ENCODE measurements at places on chromosomes 3 and 15.

DNA sequence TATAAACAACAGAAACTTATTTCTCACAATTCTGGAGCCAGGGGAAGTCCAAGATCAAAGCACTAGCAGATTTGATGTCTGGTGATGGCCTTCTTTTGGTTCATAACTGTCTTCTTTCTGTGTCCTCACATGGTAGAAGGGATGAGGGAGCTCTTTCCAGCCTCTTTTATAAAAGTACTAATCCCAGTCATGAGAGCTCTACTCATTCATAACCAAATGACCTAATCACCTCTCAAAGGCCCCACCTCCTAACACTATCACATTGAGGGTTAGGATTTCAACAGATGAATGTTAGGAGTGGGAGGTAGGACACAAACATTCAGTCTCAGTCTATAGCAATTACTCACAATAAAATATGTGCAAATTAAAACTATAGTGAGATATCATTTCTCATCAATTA lies 50.1 kb upstream of the UBE2E2 start:
- H3K27ac ChIP-seq: no peak overlapping the region
- peaks cover 5% of the 10 kb centered on the region for H3K27me3 ChIP-seq
- H3K4me1 ChIP-seq: no peaks in the 10 kb centered on the region
- H3K36me3 ChIP-seq: no peaks in the 10 kb centered on the region
- H3K4me3 ChIP-seq: no peak overlapping the region

DNA sequence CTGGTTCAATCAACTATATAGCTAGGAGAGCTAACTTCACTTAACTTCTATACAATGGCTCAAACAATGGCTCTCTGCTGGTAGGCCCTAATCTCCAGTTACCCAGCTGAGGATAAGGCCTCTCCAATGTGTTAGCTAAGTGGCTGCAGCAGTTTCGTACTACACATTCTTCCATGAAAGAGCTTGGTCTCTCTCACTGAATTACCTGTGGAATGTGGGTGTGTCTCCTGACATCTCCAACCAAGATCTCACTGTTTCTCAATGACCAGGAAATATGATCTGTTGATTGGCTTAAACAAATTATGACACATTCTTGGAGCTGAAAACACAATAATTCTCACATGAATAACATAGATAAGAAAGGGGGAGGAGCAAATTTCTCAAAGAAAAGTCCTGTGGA lies 169.8 kb upstream of the ROBO1 start:
- DNase-seq: no peak
- no peaks in the 10 kb centered on the region for H3K4me1 ChIP-seq
- no peak overlapping the region for H3K4me3 ChIP-seq
- H3K27ac ChIP-seq: no peak overlapping the region

DNA sequence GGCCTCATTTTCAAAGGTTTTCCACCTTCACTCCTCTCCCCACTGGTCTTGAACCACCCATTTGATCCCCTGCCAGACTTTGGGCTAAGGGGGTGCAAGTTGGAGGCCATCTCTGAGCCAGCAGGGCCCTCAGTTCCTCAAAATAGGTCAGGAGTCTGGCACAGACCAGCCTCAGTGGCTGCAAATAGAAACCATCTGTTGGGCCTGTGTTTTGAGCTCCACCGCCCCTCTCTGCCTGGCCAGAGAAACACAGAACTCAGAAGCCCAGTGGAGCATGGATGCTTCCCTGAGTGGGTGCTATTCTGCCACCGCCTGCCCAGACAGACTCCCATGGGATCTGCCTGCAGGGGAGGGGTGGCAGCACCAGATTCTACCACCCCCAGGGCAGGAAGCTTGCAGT lies 56.3 kb downstream of the CORO2B start:
- H3K4me3 ChIP-seq: no peak overlapping the region
- DNase-seq: no peak
- H3K4me1 ChIP-seq: no peaks in the 10 kb centered on the region
- H3K27ac ChIP-seq: no peak overlapping the region
- no peaks in the 10 kb centered on the region for H3K36me3 ChIP-seq

- H3K27ac ChIP-seq: no peak overlapping the region
- peaks cover 17% of the 10 kb centered on the region for H3K27me3 ChIP-seq
- no peak for DNase-seq
- H3K4me1 ChIP-seq: no peaks in the 10 kb centered on the region
Measured at GRCh38 chr15:41564286-41564959, 5.4 kb downstream of the TYRO3 start.

- H3K27me3 ChIP-seq: peaks cover 18% of the 10 kb centered on the region
- no peaks in the 10 kb centered on the region for H3K4me1 ChIP-seq
- H3K36me3 ChIP-seq: no peaks in the 10 kb centered on the region
- no peak overlapping the region for H3K27ac ChIP-seq
Measured at GRCh38 chr3:12356175-12356574, 67.3 kb downstream of the PPARG start.
